GM12878 (cell line): ENCODE measurements at places on chromosomes 7 and 10. TPM values are rescaled to one million over a fixed set of nuclear protein-coding genes. Genes with fewer than 3 reads are reported as not detected.

DNA sequence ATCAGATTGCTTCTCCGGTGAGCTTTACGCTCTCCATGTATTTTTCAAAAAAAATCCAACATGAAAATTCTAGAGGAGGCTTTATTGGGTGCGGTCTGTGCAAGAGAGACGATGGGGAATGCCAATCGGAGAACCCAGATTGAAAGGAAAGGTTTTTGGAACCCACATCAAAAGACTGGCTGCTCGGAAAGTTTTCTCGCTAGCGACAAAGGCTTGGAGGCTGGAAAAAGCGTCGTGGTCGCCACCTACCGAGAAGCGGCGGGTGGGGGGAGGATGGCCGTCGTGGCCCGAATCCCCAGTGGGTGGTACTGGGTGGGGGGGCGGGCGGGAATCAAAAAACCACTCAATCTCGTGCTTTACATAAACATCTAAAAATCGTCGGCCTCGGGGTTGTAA, 1.1 kb upstream of the GTF2I start:
- DNase-seq = no peak

The EGR2 gene
- 7.2 and 8.9 TPM in 2 replicates for polyA plus RNA-seq

The BTBD16 gene
- polyA plus RNA-seq = not detected in 2 replicates

- no peak for DNase-seq
Observed at GRCh38 chr10:133018491-133018890, 69.2 kb upstream of the ADGRA1 start.

GRCh38 chr10:121379013-121379412, 219.2 kb downstream of the FGFR2 start:
- no peak for DNase-seq

DNA sequence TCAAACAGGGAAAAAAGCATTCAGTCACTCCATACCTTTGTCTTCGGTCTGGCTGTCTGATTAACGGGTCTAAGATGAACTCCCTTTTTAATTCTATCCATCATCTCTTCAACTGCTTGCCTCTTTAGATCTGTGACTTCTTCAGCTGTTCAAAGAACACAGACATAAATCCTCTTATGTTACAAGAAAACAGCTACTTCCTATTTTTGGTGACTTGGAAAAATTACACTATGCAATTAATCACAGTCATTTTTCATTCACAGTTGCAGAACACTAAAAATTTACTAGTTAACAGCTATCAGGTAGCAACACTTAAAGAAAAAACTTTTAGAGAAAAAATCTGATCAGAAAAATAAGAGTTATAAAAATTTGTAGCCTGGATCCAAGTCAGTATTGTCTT, 66.0 kb downstream of the ENO4 start:
- no peak for DNase-seq

DNA sequence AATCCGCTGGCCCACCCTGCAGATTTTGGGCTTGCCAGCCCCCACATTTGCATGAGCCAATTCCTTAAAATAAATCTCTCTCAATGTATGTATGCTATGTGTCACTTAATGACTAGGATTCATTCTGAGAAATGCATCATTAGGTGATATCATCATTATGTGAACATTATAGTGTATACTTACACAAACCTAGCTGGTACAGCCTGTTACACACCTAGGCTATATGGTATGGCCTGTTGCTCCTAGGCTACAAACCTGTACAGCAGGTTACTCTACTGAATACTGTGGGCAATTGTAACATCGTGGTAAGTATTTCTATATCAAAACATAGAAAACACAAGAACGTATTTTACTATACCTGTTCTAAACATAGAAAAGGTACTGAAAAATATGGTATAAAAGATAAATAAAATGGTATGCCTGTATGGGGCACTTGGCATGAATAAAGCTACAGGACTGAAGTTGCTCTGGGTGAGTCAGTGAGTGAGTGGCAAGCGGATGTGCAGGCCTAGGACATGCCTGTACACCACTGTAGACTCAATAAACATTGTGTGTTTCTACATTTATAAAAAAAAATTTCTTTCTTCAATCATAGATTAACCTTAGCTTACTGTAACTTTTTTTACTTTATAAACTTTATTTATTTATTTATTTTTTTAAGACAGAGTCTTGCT, 135.9 kb downstream of the ABCA13 start:
- no peak for DNase-seq

DNA sequence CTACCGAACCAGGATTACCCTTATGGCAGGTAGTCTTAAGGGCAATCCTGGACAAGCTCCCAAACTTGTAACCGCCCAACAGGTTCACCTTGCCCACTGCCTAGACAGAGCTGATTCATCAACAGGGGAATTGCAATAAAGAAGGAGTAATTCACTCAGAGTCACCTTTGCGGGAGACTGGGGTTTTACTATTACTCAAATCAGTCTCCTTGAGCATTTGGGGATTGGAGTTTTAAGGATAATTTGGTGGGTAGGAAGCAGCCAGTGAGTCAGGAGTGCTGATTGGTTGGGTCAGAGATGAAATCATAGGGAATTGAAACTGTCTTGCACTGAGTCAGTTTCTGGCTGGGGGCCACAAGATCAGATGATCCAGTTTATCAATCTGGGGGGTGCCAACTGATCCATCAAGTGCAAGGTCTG, 25.3 kb downstream of the HK1 start:
- DNase-seq = no peak

The KNDC1 gene
- 0.03 TPM in 1 of 2 replicates, not detected in the other for polyA plus RNA-seq

The SOSTDC1 gene
- not detected in 2 replicates for polyA plus RNA-seq

- DNase-seq = no peak
Observed at GRCh38 chr10:5125315-5126044, 31.3 kb downstream of the AKR1C3 start.

The ZNF680 gene
- 8.7 and 10.9 TPM in 2 replicates for polyA plus RNA-seq

GRCh38 chr7:27185854-27186667, 1.0 kb upstream of the HOXA11 start:
- no peak for DNase-seq

The PNLIPRP3 gene
- not detected in 2 replicates for polyA plus RNA-seq

DNA sequence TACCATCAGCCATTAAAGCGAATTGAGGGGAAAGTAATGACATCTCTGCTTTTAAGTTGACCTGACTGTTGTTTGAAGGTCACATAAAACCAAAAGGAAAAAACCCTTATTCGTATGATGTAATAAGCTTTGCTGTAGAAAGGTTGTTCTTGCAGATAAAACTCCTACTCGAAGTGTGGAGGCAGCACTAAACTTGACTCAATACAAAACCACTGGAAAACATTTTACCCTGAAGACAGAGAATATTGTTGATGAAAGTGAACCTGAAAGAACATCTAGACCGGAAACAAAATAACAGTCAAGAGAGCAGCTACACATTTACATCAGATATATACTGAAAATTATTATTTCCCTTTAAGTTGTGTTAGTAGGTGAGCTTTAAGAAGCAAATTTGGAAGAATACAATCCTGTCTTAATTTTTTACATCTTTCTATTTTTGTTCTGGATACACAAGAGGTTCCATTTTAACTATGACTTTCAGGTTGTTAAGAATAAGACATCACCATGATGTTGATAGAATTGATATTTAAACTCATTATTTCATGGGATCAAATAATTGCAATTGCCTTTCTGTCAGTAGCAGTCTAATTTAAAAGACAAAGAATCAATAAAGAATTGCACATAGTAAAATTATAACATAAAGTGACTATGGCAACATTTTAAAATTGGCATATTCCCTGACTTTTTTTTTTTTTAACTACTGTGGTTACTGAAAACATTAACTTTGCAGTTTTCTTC, 6.4 kb downstream of the ETV1 start:
- DNase-seq = no peak

DNA sequence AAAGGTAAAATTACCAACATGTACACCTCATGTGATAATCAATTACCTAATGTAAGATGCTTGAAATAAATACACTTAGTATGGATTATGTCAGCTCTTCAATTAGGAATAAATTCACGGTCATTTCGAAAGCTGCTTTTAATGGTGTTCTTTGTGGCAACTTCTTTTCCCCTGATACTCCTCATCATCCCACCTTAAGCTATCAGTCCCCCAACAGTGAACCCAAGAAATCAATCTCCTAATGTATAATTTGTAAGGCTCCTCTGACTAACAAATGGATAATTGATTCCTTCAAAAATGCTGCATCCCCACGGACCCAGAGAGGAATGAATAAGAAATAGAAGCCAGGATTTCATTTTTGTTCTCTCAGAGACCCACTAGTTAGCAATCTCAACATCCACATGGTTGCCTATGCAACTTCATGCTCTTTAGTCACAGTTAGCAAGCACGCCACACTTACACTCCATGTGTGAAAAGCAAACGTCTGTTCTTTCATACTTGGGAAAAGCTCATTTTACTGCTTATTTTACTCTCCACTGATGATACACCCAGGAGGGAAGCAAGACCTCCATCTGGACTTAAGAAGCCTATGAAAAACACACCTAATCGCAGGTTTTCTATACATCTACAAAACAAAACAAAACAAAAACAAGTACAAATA, 70.1 kb downstream of the VPS41 start:
- DNase-seq = no peak

- peak; percentile 25 for DNase-seq
Observed at GRCh38 chr10:113300617-113301016, 252.2 kb upstream of the HABP2 start.

DNA sequence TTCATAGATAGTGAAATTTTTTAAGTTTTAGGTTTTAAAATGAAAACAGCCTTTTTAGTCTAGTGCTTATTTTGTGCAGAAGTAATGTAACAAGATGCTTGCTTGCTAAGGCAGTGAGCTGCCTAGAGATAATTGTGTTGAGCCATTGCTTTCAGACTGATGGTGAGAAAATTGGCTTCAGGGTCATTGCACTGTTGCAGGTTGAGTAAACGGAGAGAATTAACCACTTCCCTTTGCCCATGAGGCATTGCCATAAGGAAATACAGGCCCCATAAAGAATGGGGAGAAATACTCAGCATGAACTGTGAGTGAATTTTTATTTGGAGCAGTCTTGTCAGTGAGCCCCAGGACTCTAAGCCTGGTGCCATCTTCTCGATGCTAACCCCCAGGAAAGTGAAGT, 140.5 kb downstream of the LRRC4 start:
- no peak for DNase-seq

DNA sequence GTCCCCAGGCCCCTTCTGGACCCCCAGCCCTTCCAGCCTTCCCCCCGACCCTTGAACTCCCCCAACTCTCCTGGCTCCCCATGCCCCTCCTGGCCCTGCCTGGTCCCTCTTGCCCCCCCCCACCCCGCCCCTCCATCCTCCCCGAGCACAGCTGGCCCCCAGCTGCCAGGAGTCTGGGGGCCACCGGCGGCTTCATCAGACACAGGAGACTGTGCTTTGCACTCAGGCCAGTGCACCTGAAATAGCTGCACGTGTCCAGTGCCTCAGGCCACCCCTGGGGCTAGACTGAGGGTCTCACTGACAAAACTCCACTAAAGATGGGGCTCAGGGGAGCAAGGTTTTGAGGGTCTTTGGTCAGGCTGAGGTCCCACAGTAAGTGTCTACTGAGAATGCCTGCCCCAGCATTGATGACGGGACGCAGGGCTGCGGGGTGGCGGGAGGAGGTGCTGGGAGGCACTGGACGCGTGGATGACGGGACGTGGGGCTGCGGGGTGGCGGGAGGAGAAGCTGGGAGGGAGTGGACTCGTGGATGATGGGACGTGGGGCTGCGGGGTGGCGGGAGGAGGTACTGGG, 6.5 kb downstream of the FOXL3 start:
- DNase-seq = no peak

The HSPA12A gene
- polyA plus RNA-seq = 2.3 and 3.2 TPM in 2 replicates

DNA sequence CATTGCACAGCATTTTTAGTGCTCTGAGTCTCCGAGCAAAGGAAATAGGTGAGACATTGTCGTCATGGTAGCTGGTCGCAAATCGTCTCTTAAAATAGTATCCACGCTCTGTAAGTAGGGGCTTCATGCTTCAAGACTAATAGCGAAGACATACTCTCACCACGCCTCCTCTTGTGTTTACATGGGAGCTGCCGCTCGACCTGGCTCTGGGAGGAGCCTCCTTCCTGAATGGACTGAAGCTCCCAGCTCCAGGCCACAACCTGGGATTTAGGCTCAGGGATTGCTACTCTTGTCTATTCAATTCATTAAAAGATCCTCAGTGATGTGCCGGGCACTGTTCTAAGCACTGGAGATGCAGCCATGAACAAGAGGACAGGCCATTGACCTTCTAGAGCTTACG, 196.1 kb upstream of the GALNT17 start:
- no peak for DNase-seq

GRCh38 chr7:35825974-35826373, 25.1 kb downstream of the SEPTIN7 start:
- no peak for DNase-seq

The LRRD1 gene
- not detected in 2 replicates for polyA plus RNA-seq

GRCh38 chr10:113216102-113216501, 266.1 kb downstream of the TCF7L2 start:
- no peak for DNase-seq

DNA sequence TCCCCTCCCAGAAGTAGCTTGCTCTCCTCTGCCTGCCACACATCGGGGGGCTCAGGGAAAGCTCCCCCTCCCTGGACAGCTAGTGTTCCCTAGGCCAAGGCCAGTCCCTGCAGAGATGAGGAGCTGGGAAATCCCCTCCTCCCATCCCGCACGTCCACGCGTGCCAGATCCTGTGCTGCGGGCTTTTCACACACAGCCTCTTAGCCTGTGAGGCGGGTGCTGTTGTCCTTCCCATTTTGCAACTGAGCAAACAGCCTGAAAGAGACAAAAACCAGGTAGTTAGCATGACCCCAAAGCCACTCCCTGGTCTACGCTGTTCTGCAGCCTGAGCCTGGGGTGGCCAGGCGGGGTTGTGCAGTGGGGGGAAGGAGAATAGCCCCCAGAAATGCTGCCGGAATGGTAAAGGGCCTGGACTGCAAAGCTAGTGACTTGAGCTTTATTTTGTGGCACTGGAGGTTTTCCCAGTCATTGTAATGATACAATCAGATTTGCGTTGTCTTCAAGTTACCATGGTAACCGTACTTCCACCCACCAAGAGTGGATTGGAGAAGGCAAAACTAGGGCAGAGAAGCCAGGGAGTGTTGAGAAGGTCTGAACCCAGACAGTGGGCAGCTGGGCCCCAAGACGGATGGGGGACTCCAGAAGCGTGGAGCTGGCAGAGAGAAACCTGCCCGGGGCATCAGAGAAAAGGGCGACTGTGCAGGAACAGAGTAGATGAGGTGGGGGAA, 98.6 kb upstream of the KCTD7 start:
- DNase-seq = no peak

The VGF gene
- 0.06 and 0.09 TPM in 2 replicates for polyA plus RNA-seq

DNA sequence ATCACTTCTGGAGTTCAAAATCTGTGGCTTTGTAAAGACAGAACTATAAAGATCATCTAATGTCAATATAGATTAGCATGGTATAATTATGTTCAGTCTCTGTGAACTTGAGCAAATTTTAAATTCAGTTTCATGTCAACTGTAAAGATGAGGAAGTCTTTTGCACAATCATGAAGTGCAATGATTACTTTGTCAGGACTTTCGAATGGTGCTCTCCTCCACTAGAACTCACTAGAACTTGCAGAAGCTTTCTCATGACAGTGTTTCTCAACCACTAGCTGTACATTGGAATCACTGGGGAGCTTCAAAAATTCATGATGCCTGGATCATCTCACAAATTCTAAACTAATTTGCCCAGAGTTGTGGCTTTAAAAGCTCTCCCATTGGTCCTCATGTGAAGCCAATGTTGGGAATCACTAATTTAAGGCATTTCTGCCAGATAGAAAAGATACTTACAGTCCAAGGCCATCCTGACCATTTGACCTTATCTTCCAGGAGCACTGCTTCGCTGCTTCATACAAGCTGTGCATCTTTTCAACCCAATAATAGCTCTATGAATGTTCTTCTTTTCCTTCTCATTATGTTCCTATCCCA, 12.9 kb downstream of the OR2AE1 start:
- DNase-seq = no peak

GRCh38 chr7:32400676-32401075, 89.5 kb downstream of the LSM5 start:
- DNase-seq = no peak

The MIOS gene
- 44.2 and 55.8 TPM in 2 replicates for polyA plus RNA-seq
